ENCODE measurements at places on chromosomes 11 and 22.
A peak's percentile ranks its signal among the peaks of the same experiment; 100 is the strongest.

GRCh38 chr11:35101223-35101622, 37.7 kb upstream of the CD44 start:
- no peak for DNase-seq

- no peak for DNase-seq
These were observed 12.9 kb downstream of the RELT start for GRCh38 chr11:73389134-73389525.

DNA sequence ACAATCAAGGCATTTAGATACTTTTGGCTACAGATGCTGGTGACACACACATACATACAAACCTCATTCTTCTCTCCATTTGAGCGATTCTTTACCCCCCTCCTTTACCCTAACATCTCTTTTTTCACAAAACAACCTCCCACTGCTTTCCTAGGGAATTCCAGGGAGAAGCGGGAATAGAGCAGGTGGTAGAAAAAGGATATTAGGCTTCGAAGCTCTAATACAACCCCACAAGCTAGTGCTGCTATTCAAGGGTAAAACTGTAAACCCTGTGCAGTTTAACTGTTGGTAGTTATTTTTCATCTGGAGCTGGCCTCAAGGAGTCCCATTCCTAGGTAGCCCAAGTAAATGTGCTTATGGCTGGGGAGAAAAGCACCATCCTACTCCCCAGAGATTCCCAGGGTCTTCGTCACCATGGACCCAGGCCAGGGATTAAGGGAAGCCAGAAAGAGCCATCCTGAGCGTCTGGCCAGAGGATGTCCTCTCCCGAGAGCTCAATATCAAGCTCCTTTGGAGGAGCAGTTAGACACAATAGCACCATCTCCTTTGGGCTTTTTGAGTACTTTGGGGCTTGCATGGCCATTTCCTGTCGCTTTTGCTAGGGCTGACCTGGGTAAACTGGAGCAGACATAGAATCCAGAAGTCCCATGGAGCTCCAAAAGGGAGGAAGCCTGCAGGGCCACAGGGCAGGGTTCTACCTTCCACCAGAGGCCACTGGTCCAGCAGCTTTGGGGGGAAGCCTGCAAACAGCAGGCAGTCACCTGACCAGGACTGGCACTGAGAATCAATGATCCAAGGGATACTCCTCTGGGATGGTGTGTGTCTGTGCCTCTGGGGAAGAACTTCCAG, 3.1 kb downstream of the MAML2 start:
- DNase-seq, result no peak

DNA sequence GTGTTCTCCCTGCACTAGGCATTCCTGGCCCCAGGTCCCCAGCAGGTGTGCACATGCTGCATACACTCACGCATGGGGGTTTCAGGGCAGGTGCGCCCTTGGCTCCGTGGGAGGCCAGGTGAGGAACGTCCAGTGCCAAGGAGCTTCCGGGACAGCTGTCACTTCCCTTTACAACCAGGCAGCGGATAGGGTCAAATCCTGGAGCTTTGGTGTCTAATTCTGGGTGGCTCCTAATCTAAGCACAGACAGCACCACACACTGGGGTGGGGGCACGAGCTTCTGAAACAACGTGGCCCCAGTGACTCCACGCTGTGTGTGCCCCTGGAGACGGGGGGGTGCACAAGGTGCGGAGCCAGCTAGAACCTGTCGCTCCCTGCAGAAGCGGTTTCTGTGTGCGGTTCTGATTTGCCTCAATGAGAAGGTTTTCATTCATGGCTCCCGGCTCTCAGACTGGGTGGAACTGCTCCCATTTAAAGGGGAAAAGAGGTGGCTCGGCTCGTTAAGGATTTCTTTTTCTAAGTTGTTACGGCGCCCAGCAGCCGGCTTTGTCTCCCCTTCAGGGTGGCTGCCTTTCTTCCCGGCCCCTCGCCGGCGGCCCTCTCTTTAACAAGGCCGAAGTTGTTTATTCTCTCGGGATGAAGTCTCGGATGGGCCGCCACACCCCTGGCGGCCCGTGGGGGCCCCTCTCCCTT, 5.0 kb downstream of the CCND1 start:
- DNase-seq, result no peak

DNA sequence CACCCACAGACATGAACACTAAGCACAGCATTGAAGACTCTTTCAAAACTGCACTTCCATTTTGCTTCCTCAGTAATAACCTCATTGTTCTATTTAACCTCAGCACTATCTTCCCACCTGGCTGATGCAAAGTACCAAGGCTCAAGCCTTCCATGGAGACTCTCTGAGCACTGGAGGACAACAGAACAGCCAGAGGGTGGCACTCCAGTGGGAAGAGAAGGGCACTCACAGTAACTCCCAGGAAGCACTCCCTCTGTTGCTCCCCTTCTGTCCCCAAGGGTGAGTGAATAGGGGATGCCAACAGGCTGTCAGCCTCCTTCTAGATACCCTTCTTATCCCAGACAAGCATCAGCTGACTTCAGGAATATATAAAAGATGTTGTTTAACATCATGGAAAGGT, 3.5 kb downstream of the ME3 start:
- no peak for DNase-seq

DNA sequence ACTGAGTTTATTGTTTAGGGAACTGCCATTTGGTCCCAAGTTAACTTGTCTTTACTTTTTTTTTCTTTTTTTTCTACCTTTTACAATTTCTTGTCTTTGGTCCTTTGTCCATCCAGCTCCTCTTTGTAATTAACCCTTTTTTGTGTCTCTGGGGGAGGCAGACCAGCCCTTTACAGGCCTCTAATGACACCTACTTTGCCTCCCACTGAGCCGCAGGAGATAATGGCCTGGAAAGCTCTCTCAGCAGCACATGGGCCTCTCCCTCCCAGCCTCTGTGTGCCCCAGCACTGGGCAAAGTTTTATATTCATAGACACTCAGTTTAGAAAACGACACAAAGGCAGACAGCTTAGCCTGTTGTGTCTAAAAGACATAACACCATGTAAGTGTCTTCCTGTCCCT, 480.4 kb downstream of the SOX6 start:
- no peak for DNase-seq

- no peak for DNase-seq
These were observed 387.5 kb upstream of the NARS2 start for GRCh38 chr11:78961937-78962701.

DNA sequence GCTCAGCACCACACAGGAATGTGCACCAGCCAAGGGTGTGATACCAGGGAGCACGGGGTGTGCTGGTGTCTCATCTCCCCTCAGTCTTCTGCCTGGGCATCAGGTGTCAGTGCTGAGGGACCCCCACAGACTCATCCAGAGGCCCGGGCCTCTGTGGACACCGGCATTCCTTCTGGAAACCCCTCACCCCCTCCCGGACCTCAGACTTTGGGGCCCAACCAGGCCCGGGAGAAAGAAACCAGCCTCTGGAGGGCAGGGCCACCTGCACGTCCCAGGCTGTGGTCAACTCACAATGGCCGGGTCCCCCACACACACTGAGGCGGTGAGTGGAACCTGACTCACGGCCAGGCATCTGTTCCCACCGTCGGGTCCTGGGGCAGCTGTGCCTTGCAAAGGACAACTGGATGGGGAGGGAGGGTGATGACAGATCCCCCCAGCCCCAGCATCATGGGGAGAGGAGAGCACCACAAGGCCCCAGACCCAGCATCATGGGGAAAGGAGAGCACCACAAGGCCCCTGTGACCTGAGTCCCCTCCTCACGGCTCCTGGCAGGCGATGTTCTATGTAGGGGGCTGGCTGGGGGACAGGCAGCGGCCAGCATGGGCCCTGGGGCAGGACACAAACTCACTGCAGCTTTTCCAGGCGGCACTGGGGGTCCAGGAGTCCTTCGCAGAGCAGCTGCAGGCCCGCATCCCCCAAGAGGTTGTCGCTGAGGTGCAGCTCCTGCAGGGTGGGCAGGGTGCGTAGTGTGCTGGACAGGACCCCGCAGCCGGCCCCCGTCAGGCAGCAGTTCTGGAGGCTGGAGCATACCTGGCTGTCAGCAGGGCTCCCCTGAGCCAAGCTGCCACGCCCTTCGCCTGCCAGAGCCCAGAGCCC, 7.6 kb downstream of the RNH1 start:
- no peak for DNase-seq

GRCh38 chr11:91967691-91968045, 256.9 kb upstream of the FAT3 start:
- no peak for DNase-seq

DNA sequence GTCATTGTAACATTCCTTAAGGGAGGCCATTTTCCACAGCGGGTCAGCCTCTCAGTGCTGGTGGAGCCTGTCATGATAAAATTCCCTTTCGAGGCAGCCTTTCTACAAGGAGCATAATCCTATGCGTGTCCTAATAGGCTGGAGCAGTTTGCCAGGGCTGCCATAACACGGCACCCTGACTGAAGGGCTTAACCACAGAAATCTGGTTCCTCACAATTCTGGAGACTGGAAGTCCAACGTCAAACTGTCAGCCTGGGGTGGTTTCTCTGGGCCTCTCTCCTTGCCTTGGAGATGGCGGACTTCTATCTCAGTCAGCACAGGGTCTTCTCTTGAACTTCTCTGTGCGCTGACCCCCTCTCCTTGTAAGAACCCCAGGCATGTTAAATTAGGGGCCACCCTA, 1.4 kb upstream of the RGL4 start:
- no peak for DNase-seq

DNA sequence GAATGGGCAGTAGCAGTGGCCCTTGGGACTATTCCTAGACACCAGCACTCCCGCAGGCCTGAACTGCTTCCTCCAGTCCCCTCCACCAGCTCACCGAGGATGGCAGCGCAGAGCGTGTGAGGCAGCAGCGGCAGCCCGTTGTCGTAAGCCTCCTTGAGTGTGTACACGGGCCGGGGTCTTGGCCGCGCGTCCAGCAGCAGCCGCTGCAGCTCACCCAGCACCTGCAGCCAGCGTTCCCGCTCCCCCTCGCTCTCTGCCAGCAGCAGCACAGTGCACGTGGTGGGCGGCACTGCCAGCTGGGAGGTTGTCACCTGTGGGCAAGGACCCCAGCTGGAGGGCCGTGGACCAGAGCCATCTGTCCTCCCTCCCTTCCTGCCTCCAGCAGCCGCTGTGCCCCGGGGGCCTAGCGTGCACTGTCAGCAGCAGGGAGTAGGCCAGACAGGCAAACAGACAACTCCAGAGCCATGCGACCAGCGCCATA, 13.0 kb downstream of the CDC42BPG start:
- no peak for DNase-seq

GRCh38 chr11:102007567-102008437, 39.4 kb upstream of the CFAP300 start:
- peak; percentile 40 for DNase-seq

DNA sequence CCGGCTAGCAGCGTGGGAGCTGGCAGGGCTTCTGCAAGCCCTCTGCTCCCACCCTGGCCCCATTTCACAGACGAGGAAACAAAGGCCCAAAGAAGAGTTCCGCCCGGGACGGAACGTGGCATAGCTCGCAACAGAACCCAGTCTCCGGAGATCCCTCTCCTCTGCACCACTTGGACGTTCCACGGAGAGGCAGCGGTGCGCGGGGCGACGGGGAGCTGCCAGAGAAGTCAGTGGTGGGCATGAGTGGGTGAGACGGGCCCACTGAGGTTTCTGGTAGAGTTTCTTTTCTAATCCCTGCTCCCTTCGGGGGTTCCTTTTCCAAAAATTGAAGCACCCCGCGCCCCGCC, 554 bp upstream of the NECTIN1 start:
- no peak for DNase-seq

DNA sequence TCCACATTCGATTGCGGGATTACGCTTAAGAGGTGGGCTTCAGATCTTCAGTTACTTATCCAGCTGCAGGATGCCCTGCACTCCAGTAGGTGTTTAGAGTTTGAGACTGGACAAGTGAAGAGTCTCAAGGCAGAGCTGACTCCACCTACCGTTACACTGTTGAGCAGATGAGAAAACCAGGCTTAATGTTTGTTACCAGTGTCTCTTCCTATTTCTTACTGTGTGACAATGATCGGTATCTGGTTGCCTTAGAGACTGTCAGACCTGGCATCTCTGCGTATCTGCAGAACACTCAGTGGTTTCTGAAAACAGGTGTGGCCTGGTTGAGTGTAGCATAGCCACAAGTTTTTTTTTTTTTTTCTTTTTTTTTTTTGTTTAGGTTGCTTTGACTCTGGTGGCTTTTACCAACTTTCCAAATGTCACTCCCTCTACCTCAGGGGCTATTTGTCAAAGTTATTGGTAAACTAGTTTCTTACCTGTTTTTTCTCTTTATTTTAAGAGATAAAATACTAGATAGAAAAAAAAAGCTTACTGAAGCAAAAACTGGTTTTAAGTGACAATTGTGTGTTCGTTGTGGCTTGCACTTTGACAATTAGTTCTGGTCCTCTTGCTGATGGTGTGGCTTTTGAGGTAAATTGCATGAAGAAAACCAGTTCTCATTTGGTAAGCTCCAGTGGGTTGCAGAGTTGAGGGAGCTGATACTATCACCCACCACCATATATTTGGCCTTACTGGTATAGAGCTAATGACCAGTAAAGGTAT, 284.8 kb downstream of the ETS1 start:
- peak; percentile 92 for DNase-seq

- no peak for DNase-seq
These were observed 3.8 kb upstream of the MPPED1 start for GRCh38 chr22:43408009-43408408.

DNA sequence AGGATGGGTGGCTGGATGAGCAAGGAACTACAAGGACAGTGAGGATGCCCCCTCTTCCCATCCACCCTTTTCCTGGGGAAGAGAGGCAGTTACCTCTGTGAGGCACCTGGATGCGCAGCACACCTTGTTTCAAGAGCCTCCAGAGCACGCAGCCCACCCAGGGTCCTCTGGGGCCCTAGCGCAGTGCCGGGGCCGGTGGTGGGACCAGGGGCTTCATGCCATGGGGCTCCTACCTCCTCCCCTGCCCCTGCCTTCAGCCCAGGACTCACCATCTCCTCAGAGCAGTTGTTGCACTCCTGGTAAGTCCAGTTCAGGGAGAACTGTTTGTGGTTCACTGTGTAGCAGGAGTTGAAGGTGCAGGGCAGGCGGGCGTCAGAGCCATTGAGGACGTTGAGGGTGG, 8.1 kb downstream of the SCN2B start:
- no peak for DNase-seq

GRCh38 chr22:39745789-39746188, 147.8 kb downstream of the ENTHD1 start:
- DNase-seq, result peak; percentile 39

DNA sequence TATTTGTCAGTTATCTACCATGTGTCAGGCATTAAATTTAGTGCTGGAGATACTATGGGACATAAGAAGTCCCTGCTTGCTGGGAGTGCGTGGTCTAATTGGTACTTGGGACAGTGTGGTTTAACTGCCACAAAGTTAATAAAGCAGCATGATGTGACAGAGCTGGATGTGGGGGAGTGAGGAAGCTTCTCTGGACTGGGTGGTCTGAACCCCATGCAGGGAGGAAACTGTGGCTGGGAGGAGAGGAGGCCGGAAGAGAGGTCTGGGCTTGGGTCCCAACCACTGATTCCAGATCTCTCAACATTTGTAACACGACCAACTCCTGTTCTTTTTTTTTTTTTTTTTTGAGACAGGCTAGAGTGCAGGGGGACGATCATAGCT, 37.1 kb downstream of the ST3GAL4 start:
- no peak for DNase-seq

Data from activated CD4-positive, alpha-beta T cell treated with anti-CD3 and anti-CD28 coated beads, Interleukin-2, Interleukin-6, amounts not matched to agents 100 ng/mL and 50 ng/mL, durations not matched to agents 16 hours and 8 hours (primary cell).